ENCODE measurements at places on chromosomes 2 and 18. TPM values are rescaled to one million over a fixed set of nuclear protein-coding genes. Genes with fewer than 3 reads are reported as not detected.

DNA sequence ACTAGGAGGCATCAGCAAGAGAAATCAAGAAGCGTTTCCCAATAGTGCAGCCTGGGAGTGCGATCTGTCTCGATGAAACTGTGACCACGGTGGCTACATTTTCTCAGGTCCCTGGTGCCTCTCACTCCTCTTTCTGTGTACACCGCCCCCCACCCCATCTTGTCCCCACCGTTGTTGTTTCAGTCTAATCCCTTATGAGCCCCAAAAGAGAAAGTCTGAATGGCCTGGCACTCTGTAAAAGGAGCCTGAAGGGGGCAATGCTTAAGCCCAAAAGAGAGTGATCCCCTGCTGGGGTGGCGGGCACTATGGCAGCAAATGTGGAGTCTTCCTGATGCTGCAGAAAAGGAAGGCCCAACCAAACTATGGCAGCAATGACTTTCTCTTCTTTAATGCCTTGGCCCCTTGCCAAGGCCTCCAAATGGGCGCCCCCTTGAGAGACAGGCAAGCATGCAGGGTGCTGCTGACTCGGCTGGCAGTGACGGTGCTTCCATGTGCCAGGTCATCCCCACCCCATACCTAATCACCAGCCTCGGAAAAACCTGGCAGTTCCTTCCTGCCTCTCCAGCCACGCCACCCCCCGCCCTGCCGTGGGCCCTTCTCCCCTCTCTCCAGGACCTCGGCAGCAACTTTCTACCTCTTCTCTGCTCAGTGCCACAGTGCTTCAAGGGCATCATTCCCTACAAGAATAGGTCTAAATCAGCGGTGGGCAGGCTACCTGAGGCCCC is 123.0 kb downstream of the CYP26B1 start:
- DNase-seq: no peak

- DNase-seq: no peak
Measured at GRCh38 chr18:77407733-77408132, 158.1 kb downstream of the GALR1 start.

Gene UGT1A4
- 0.07 TPM for total RNA-seq

DNA sequence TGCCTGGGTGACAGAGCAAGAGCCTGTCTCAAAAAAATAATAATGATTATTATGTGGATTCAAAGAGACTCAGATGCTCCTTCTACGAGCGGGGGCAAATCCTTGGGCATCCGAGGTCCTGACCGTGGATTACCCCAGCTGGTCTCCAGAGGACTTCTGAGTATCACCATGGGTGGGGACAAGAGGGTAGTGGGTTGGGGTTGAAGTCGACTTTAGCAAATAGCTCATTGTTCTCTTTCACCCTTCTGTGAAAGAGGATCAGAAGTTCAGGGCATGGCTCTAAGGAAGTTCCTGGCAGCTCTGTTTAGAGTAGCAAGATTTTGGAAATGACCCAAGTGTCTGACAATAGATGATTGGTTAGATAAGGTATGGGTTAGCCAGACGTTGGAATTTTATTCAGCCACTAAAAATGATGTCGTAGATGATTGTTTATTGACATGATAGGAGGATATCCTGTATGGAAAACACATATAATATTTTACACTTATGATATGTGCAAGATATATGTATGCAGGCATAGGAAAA is 59.0 kb upstream of the SPRED2 start:
- DNase-seq: no peak

DNA sequence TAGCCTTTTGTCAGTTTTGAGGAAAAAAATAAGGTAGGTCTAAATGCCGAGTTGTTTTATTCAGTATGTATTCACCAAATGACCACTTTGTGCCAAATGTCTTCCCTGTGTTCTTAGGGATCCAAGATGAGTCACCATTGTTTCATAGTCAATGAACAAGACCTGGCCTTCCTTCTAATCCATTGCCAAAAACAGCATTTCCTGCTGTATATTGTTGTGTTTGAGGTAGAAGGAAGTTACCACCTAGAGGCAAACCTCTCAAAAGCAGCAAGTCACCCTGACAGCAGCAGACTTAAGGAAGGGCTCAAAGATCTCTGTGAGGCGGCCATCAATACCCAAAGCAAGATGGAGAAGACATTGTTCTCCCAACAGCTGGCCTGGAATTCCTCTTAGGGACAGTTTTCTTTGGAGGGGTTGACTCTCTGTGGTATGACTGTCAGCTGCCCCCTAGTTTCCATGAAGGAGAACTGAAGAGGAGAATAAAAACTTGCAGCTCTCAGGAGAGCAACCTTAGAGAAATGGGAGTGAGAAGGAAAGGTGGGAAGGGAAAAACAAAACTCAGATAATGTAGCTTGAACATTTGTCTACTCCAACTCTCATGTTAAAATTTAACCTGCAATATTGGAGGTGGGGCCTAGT is 328.3 kb downstream of the LRATD1 start:
- no peak for DNase-seq

Gene C18orf32
- 39.7 TPM for total RNA-seq

Gene EPAS1
- 33.8 TPM for total RNA-seq

DNA sequence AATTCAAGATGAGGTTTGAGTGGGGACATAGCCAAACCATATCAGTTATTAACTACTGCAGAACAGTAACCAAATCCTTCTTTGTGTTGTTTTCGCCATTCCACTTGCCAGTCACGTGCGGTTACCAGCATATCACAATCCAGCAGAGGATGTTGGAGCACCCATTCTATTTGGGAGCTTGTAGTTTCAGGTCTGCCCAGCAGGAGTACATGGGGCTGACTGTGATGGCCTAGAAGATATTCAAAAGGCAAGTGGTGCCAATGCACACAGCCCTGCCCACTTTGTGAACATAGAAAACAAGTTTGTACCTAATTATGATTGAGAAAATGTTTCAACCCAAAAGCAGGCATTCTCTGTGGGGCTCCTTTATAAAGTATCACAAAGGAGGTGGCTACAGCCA is 57.0 kb downstream of the ZNF519 start:
- DNase-seq: no peak

GRCh38 chr2:167626301-167626700 is 621.1 kb downstream of the STK39 start:
- no peak for DNase-seq

DNA sequence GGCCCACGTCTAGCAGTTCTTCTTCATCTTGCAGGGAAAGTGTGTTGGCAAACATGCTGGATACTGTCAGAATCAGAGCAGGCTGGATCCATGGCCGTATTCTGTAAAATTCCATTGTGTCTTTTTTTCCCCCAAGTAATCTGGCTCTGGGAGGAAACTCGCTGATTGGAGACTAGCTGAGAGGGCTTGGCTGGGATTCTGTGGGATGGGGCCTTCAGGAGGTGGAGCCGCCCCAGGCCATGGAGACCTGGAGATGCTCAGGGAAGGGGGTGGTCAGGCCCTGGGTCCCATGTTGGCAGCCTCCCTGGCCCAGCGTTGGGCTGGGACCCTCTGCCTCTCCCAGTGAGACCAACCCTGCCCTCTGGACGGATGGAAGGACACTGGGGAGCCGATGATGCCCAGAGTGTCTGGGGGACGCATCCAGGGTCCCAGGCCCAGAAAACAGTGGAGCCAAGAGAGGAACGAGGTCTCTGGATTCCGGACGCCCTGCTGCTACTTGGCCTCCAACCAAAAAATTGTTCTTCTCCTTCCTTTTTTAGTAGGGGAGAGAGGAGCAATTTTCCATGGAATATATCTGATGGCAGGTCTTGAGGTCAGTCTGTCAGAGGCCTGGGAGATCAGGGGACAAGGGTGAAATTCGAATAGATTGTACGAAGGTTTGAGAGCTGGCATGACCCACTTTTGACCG is 114.5 kb downstream of the AGAP1 start:
- no peak for DNase-seq

- DNase-seq: no peak
Measured at GRCh38 chr18:24043403-24043802, 28.8 kb downstream of the TTC39C start.

- no peak for DNase-seq
Measured at GRCh38 chr2:126909781-126910180, 11.1 kb downstream of the TEX51 start.

- DNase-seq: no peak
Measured at GRCh38 chr2:200695191-200695590, 109.4 kb downstream of the AOX1 start.

DNA sequence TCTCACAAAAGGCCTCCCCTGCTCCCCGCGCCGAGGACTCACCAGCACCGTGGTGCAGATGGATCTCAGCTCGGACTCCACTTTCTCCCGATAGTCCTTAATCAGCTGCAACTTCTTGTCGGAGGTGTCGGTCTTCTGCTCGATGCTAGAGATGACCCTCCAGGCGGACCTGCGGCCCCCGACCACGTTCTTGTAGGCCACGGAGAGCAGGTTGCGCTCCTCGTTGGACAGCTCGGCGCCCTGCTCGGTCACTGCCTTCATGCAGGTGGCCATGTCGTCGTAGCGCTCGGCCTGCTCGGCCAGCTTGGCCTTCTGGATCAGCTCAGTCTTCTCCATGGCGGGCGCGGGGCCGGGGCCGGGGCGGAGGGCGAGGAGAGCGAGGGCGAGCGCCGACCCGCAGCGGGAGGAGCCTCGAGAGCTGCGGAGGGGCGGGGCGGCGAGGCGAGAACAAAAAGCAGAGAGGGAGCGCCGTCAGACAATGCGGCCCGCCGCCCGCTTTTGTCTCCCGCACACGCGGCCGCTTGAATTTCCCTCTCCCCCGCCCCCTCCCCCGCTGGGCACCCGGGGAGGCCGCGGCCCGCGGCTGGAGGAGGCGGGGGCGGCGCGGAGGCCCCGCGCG is 571 bp downstream of the YWHAQ start:
- no peak for DNase-seq

DNA sequence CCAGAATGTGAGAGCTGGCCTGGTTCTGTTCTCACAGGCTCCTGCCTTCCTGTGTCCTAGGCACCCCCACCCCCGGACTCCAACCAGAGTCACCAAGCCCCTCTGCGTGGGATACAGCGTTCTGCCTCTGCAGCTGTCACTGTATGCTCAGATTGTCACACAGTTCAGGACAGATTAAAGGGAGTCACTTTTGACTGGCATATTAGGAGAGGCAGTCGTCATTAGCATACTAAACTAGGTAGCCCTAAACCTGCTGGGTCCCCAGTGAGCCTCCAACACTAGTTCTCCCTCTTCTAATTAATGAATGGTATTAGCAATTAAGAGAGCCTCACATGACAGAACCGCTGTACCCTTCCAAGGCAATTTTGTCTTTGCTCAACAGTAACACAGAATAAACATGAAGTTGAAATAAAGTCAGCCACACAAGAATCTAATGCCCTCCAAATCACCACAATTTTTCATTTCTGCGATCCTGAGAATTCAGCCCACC is 340.2 kb downstream of the CMPK2 start:
- no peak for DNase-seq

DNA sequence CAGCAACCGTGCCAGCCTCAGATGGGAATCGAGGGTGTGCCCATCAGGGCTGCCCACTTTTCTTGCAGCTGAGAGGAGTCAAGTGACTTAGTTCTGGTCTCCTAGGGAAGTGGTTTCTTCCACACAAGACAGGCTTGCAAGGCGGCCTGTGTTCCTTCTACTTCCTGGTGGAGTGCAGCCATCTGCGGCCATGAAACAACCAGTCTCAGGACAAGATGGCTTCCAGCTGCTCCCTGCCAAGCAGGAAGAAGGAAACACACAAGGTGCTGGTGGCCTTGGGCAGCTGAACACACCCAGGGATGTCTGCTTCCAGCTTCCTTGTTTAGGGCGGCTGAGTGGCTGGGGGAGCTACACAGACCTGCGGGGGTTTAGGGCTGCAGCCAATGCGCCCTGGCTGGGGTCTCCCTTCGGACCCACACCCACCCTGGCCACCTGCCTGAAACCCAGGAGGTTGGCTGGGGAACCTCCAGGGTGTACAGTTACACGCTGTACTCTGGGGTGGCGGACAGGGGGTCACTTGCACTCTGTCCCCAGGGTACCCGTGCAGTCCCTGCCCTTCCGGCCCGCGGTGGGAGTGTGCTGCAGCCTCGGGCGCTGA is 34.7 kb downstream of the PTPN18 start:
- no peak for DNase-seq

GRCh38 chr2:145593280-145593679 is 1073.4 kb upstream of the ZEB2 start:
- DNase-seq: no peak

- DNase-seq: no peak
Measured at GRCh38 chr18:11581286-11581685, 28.1 kb upstream of the SLC35G4 start.

GRCh38 chr18:50662177-50662576 is 102.3 kb downstream of the MAPK4 start:
- DNase-seq: no peak
